Dorsolateral prefrontal cortex (tissue), 122 donors: ENCODE measurements at places on chromosomes 3 and 15. TPM values are rescaled to one million over a fixed set of nuclear protein-coding genes. Genes with fewer than 3 reads are reported as not detected.

The BTLA gene
- not detected for total RNA-seq

The ITGA11 gene
- total RNA-seq, result 6.7 TPM

The LRRC34 gene
- total RNA-seq, result 9.3 TPM

The ZNF385D gene
- 45.3 TPM for total RNA-seq

DNA sequence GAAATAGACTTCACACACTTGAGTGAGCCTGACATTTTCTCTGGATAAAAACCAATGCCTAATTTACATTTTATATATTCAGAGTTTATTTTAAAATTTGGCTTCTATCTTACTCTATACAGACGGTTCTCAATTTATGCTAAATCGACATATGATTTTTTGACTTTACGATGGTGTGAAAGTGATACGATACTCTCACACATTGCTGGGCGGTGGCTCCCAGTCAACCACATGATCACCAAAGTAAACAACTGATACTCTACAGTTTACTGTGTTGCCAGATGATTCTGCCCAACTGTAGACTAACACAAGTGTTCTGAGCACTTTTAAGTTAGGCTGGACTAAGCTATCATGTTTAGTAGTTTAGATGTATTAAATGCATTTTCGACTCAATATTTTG is 25.1 kb upstream of the GADL1 start:
- DNase-seq, result no peak

DNA sequence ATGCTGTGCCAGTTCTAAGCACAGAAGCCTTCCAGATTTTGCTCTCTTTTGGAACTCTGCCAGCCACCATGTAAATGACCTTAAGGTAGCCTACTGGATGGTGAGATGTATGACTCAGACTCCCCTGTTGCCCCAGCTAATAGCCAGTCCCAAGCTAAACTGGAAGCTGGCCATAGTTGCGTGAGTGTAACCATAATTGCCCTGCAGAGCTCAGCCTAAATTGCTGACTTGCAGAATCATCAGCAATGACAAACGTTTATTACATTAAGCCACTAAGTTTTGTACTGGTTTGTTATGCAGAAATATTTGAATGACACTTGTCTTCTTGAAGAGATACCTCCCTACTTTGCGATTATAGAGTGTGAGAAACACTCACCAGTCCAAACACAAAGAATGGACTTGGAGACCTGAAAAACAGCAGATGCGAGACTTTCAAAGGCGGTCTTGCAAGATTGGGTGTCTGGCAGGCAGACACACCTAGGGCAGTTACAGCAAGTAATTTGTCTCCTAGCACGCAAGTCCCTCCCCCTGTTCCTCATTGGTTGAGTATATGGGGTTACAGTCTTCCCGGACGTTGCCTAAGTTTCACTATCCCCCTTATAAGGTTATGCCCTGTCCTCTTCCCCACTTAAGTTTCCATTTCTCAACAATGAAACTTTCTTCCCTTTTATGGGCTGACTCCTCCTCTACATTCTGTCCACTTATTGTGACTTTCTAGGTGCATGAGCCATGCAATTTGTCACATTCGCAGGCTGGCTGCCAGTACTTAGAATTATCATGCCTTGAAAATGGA is 83.6 kb upstream of the XCR1 start:
- no peak for DNase-seq

- DNase-seq, result no peak
These were observed at the start of gene GP5 for GRCh38 chr3:194399166-194399565. Gene GP5, minus strand, starts transcription at chr3:194399266. Its CDS starts 984 bp downstream, at chr3:194398282.

- no peak for DNase-seq
These were observed 804.0 kb downstream of the ROBO1 start for GRCh38 chr3:78963771-78964170.

DNA sequence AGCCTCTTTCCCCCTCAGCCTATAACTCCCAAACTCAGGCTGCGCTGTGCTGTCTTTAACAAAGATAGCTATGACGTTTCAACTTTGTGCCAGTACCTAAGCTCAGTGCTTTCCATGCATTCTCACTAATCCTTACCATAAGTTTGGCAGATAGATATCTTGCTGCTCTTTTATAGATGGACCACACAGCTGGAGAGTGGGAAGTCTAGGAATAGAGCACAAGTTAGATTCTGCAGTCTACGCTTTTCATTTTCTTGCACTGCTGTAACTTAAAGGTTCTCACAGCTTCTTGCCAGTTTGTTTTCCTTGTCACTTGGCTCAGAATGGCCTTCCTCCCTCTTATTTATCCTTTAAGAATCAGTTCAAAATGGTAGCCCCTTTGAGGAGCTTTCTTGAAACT is 468.8 kb downstream of the CNTN4 start:
- no peak for DNase-seq

GRCh38 chr3:78992400-78992799 is 775.4 kb downstream of the ROBO1 start:
- no peak for DNase-seq

DNA sequence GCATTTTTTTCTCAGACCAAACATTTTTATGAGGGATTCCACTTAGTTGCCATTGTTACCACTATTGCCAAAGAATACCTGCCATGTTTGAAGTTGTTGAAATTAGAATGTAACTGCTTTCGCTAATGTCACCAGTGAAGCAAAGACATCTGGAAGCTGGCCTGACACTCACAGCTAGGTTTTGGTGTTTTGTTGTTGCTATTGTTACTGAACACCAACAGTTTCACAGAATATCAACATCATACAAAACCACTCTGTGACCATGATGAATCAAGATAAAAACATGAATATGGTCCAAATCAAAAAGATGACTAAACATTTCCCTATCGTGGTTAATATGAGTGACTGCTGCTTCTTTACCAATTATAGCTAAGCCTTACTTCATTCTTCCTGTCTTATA is 6.9 kb upstream of the CFAP20DC start:
- no peak for DNase-seq
